ENCODE measurements at places on chromosomes 3 and 15.

DNA sequence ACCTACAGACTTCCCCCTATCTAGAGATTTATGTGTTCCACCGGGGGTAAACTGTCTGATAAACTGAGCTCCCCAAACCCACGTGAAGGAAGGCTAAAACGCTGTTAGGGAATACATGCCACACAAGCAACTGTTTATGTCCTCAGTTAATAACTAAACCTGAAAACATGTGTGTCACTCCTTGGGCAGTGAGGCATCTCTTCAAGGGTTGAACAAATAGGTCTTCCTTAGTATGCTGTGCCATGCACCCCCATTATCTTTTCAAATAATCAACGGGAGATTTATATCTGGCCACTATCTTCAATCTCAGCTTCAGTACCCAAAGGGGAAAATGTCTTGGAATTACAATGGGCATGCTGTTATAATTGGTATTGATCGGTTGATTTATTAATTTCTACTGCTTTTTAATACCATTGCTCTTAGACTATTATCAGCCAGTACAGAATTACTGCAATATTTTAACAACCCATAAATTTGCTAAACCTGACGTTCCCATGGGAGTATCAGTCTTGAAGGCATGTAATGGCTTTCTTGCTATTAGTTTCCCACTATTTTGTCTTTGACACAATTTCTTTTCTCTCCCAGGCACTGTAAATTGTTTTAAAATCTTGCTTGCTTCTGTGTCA, 279.2 kb upstream of the P2RY1 start:
- no peaks in the 10 kb centered on the region for H3K36me3 ChIP-seq
- no peaks in the 10 kb centered on the region for H3K4me1 ChIP-seq
- DNase-seq = no peak
- no peak overlapping the region for H3K27ac ChIP-seq

DNA sequence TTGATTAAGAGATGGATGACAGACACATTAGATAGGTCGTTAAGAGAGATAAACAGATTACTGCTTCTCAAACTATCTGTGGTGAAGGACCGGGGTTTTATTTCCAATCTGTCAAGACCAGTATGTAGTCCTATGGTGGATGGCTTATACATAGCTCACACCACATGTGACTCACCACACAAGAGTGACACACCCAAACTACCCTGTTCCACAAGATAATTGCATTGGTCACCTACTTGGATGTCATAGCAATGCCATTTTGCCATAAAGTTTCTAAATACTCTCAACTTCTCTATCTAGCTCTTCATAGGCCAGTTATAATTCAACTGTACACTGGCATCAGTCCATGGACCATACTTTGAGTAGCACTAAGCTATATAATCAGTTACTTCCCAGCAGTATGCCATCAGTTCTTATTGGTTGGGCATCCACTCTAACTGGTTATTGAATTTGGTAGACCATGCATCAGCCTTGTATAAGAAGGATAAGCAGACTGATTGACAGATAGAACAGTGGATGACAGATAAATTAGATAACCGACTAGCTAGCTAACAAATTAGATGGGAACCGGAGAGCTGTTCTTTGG, 11.6 kb downstream of the WWTR1 start:
- H3K36me3 ChIP-seq = peaks cover 80% of the 10 kb centered on the region
- no peak overlapping the region for H3K4me3 ChIP-seq
- peaks cover 26% of the 10 kb centered on the region for H3K4me1 ChIP-seq
- H3K27ac ChIP-seq = no peak overlapping the region
- no peaks in the 10 kb centered on the region for H3K27me3 ChIP-seq
- no peak for DNase-seq

GRCh38 chr3:17833786-17834559, 91.5 kb upstream of the TBC1D5 start:
- H3K27ac ChIP-seq = no peak overlapping the region
- no peak for DNase-seq
- H3K4me1 ChIP-seq = no peaks in the 10 kb centered on the region
- peaks cover 3% of the 10 kb centered on the region for H3K27me3 ChIP-seq
- no peak overlapping the region for H3K4me3 ChIP-seq
- no peaks in the 10 kb centered on the region for H3K36me3 ChIP-seq

- H3K27me3 ChIP-seq = peaks cover 15% of the 10 kb centered on the region
- no peak for DNase-seq
- no peak overlapping the region for H3K27ac ChIP-seq
- H3K4me3 ChIP-seq = no peak overlapping the region
These were observed 88.8 kb upstream of the C3orf80 start for GRCh38 chr3:160136421-160136820.

- H3K4me1 ChIP-seq = peaks cover 23% of the 10 kb centered on the region
- H3K4me3 ChIP-seq = no peak overlapping the region
- peaks cover 54% of the 10 kb centered on the region for H3K36me3 ChIP-seq
- no peaks in the 10 kb centered on the region for H3K27me3 ChIP-seq
These were observed 2.3 kb downstream of the SELENOS start for GRCh38 chr15:101275018-101275417.

Data from nephron progenitor cell (in vitro differentiated cells).